Panc1 (cell line): ENCODE measurements at places on chromosomes 4 and X. TPM values are rescaled to one million over a fixed set of nuclear protein-coding genes. Genes with fewer than 3 reads are reported as not detected.
A peak's percentile ranks its signal among the peaks of the same experiment; 100 is the strongest.

Gene SLC6A14
- 0.03 TPM for total RNA-seq

Gene TCP11X2
- total RNA-seq, result not detected

Gene SSX2B
- not detected for total RNA-seq

Gene TSPYL2
- total RNA-seq, result 25.0 TPM

DNA sequence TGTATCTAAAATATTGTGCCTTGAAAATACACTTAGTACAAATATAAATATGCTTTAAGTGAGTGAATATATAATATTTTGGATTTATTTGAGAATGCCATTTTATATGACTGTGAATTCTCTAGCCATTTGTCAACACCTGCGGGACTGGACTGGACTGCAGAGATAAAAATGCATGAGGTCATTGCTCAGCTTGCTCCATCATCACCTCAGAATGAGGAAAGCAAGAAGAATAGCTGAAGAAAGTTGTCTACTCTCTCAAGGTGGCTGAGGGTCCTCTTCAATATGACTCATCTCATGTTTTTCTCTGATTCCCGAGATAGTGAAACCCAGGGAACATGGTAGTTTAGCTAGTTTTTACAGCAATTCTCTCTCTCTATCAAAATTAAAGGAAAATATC is 732.5 kb upstream of the AGA start:
- H3K27me3 ChIP-seq, result no peaks in the 10 kb centered on the region
- no peaks in the 10 kb centered on the region for H3K4me1 ChIP-seq
- no peaks in the 10 kb centered on the region for H3K36me3 ChIP-seq
- no peak for DNase-seq
- H3K27ac ChIP-seq, result no peak overlapping the region

DNA sequence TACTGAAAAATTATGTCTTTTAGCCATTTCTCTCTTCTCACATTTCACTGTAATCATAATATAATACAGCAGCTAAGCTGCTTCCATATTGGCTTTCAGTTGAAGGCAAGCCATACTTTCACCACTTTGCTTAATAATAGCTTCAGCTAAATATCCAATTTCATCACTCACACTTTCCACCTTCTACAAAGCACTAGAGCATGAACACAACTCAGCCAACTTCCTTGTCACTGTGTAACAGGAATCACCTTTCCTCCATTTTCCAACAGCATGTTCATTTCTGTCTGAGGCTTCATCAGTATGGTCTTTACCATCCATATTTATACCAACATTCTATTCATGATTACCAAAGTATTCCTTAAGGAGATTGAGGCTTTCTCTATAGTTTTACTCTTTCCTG is 219.8 kb upstream of the CTSO start:
- no peaks in the 10 kb centered on the region for H3K4me1 ChIP-seq
- H3K27me3 ChIP-seq, result no peaks in the 10 kb centered on the region
- no peak overlapping the region for H3K27ac ChIP-seq

DNA sequence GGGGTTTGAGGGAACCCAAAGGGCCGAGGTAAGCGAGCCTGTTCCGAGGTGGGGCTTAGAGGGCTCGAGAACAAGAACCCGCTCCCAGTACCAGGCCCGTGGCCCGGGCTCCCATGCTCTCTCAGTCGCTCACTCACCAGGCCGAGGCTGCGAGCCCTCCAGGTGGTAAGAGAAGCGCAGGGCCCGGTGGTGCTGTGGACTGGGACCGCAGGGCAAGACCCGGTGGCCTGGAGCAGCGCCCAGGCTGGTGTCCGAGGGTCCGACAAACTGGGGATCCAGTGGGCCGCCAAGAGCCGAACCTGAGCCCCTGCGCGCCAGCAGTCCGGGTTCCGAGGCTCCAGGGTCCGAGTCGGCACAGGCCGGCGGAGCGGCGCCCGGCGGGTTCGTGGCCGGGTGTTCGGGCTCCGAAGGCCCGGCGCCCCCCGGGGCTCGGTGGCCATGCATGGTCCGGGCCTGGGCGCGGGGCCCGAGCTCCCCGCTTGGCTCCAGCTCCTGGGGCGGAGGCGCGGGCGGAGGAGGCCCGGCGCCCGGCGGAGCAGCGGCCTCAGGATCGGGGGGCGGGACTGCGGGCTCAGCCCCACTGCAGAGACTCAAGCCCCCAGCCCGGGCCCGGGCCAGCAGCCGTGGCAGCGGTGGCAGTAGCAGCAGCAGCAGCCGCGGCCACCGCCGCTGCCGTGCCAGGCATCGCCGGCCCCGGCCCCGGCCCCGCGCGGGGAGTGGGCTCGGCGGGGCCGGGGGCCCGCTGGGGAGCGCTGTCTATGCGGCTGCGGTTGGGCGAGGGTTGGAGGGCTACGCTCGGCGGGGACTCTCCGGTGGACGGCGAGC is 833 bp downstream of the FGD1 start:
- peaks cover 11% of the 10 kb centered on the region for H3K4me1 ChIP-seq
- H3K4me3 ChIP-seq, result peak overlapping the region; percentile 63
- H3K27me3 ChIP-seq, result no peaks in the 10 kb centered on the region
- no peaks in the 10 kb centered on the region for H3K36me3 ChIP-seq
- peak overlapping the region; percentile 63 for H3K27ac ChIP-seq

DNA sequence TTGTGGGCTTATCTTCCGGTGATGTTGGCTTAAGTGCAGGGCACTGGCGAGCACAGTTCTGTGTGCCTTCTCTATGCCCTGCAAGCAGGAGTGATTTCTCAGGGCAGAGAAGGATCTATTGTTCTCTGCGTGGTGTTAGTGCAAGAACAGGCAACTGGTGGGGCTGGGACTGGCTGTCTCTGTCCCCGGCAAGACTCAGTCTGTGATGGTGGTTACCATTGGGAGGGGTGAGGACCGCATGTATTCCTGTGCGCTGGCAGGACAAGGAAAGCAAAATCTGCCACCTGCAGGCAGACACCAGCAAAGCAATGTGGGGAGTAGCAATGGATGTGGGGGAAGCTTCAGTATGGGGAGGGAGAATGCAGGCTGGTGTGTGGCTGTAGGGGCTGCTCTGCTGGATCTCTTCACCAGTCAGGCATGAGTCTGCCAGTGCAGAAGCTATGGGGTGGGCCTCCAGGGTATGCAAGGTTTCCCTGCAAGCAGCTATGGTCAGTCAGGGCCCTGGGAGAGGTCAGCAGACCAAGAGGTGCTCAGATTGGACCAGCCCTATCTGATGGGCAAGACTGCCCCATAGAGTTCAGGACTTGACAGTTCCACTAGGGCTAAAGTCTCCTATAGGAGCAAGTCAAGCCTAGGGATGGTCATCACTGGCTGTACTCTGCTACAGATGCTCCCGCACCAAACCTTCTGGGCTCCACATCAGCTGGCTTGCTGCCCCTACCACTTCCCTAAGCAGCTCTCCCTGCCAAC is 16.8 kb downstream of the PF4 start:
- no peak overlapping the region for H3K4me3 ChIP-seq
- no peaks in the 10 kb centered on the region for H3K27me3 ChIP-seq
- H3K4me1 ChIP-seq, result no peaks in the 10 kb centered on the region
- H3K27ac ChIP-seq, result no peak overlapping the region
- no peaks in the 10 kb centered on the region for H3K36me3 ChIP-seq
- no peak for DNase-seq

DNA sequence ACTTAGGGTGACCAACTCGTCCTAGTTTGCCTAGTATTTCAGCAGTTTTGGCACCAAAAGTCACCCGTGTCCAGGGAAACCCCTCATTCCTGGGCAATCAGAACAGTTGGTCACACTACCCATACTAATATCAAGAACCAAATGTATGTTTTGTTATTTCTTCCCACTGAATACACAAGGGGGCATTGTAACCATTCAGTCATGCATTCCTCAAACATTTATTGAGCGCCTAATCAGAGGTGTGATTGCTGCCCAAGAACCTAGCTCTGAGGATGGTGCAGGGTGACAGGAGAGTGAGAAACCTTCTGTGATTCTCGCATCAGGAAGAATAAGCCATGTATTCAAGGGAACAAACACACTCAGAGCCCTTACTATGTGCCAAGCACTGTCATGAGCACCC is 69.8 kb upstream of the RAI2 start:
- DNase-seq, result no peak
- no peaks in the 10 kb centered on the region for H3K27me3 ChIP-seq
- no peak overlapping the region for H3K27ac ChIP-seq
- H3K36me3 ChIP-seq, result no peaks in the 10 kb centered on the region
- H3K4me3 ChIP-seq, result no peak overlapping the region

DNA sequence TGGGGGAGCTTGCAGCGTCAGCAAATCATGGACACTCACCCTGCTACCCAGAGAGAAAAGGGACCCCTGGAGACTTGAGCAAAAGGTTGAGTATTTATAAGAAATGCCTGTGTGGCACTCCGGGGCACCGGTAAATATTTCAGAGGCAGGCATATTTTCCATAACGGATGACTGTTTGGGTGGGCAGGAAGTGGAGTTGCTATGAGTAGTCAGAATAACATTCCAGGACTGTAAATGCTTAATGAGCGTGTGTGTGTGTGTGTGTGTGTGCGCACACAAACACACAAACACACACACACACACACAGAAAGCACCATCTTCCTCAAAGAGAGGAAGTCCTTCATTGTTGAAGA is 74.6 kb downstream of the MXRA5 start:
- H3K27ac ChIP-seq, result peak overlapping the region; percentile 83
- DNase-seq, result no peak
- peak overlapping the region; percentile 19; the same call in 1 of the 2 replicates for H3K4me3 ChIP-seq

DNA sequence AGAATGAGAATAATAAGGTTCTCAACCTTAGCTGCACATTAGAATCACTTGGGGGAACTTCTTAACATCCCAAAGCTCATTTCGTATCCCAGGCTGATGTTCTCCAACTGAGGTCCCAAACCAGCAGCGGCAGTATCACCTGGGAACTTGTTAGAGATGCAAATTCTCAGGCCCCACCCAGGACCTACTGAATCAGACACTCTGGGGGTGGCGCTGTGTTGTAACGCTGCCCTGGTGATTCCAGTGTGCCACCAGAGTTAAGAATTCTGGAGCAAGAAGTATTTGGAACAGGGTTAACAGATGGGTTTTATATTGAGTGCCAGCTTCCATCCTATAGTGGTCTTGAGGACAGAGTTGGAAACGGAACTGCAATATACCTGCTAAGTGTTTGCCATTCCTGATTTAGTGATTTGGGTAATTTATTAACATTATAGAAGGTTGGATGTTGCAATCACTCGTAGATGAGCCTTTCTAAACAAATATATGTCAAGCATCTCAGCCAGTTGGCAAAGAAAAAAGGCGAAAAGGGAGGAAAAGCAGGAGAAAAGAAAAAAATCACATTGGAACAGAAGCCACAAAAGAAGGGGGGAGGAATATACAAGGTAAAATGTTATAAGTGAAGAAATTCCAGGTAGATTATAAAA is 141.0 kb downstream of the ARX start:
- H3K36me3 ChIP-seq, result no peaks in the 10 kb centered on the region
- no peak overlapping the region for H3K4me3 ChIP-seq
- H3K27me3 ChIP-seq, result no peaks in the 10 kb centered on the region
- no peak for DNase-seq

DNA sequence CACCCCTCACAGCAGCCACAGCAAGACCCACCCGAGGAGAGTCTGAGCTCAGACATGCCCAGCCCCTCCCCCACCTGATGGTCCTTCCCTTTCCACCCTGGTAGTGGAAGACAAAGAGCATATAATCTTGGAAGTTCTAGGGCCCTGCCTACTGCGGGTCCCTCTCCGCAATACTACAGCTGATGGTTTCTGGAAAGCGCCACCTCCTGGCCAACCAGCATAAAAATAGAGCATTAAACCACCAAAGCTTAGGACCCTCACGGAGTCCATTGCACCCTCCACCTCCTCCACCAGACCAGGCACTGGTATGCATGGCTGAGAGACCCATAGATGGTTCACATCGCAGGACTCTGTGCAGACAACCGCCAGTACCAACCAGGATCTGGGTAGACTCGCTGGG is 78.2 kb downstream of the SH3BGRL start:
- H3K4me3 ChIP-seq, result no peak overlapping the region
- H3K27ac ChIP-seq, result no peak overlapping the region
- H3K27me3 ChIP-seq, result no peaks in the 10 kb centered on the region
- DNase-seq, result no peak

- H3K36me3 ChIP-seq, result peaks cover 2% of the 10 kb centered on the region; the same call in 1 of the 2 replicates
- H3K27me3 ChIP-seq, result no peaks in the 10 kb centered on the region
- H3K27ac ChIP-seq, result no peak overlapping the region
- no peak overlapping the region for H3K4me3 ChIP-seq
- no peak for DNase-seq
- H3K4me1 ChIP-seq, result no peaks in the 10 kb centered on the region
Measured at GRCh38 chr4:48623182-48623780, 133.2 kb downstream of the ZAR1 start.

DNA sequence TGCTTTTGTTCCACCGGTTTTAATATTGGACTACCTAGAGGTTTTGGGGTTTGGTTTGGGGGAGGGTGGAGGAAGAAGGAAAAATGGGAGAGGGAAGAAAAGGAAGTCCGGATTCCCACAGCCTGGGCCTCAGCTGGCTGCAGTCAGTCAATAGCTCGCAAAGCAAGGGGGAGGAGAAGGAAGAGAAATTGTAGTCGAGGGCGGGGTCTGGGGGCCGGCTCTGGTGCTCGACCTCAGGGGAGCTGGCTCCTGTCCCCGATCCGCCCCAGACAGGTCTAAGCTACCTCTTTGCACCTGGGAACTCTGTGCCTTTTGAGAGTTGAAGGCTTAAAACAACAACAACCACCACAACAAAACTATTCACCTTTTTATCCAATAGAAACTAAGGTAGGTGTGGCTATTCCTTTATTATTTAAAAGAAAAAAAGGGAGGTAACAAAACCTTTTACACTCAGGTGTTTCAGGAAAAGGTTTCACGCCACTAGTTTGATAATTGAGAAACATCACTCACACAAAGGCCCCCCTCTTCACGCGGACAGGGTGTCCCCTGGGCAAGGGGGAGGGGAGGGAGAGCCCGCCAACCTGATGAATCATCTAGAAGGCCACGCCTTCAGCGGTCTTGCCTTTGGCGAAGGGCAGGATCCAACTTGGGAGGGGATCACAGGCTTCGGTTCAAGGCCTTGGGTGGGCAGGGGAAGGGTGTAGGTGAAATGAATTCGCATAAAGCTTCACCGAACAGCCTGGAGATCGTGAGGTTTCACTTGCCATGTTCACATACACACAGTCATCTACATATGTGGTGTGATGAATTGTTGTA is 1.6 kb upstream of the LNX1 start:
- peak overlapping the region; percentile 27 for H3K4me3 ChIP-seq
- peaks cover 8% of the 10 kb centered on the region for H3K4me1 ChIP-seq

DNA sequence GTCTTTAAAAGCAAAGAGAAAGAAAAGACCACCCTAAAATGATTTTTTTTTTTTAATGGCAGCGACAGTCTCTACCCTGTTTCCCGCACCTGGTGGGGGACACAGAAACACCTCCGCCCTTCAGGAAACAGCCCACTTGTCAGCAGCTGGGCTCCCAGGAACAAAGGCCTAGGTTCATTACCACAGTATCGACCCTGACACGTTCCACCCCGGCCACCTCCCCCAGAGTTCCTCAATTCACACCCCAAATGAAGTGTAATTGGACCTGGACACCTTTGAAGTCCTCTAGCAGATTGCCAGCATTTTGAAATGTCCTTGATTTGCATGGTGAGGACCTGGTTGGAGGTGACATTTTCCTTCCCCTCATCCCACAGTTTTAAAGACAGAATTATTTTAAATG is 175.0 kb upstream of the BCOR start:
- no peak for DNase-seq
- H3K4me3 ChIP-seq, result no peak overlapping the region
- H3K36me3 ChIP-seq, result no peaks in the 10 kb centered on the region
- no peak overlapping the region for H3K27ac ChIP-seq

- H3K27me3 ChIP-seq, result no peaks in the 10 kb centered on the region
- DNase-seq, result no peak
- H3K4me3 ChIP-seq, result no peak overlapping the region
- no peaks in the 10 kb centered on the region for H3K36me3 ChIP-seq
- H3K27ac ChIP-seq, result peak overlapping the region; percentile 49; the same call in 1 of the 2 replicates
- peaks cover 11% of the 10 kb centered on the region for H3K4me1 ChIP-seq
Measured at GRCh38 chr4:70713453-70714078, 8.2 kb upstream of the RUFY3 start.
